Upper lobe of right lung (tissue), 1 donor: ENCODE measurements at places on chromosomes 3 and 15.

DNA sequence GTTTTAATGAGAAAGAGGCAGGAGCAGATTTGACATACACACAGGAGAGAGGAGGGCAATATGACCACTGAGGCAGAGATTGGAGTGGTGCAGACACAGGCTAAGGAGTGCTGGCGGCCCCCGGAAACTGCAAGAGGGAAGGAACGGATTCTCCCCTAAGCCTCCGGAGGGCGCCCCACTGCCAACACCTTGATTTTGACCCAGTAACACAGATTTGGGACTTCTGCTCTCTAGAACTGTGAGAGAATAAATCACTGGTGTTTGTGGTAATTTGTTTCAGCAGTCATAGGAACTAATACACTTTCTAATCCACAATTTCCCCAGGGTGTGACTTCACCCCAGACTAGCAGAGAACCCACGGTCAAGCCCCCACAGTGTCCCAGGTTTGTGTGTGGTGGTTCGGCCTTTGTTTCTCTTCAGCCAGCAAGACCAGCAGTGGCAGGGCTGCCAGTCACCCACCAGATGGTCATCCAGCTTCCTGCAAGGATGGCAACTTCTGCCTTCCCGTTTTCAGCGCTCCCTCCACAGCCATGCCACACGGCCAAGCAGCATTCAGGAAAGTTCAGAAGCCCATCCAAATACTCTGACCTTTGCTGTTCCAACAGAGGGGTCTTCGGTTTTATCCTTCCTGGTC is 23.6 kb upstream of the TSPAN3 start:
- DNase-seq: no peak

- DNase-seq: no peak
Observed at GRCh38 chr3:53650424-53650823, 156.0 kb downstream of the CACNA1D start.

GRCh38 chr3:112092496-112093179 is 6.4 kb downstream of the C3orf52 start:
- no peak for DNase-seq

DNA sequence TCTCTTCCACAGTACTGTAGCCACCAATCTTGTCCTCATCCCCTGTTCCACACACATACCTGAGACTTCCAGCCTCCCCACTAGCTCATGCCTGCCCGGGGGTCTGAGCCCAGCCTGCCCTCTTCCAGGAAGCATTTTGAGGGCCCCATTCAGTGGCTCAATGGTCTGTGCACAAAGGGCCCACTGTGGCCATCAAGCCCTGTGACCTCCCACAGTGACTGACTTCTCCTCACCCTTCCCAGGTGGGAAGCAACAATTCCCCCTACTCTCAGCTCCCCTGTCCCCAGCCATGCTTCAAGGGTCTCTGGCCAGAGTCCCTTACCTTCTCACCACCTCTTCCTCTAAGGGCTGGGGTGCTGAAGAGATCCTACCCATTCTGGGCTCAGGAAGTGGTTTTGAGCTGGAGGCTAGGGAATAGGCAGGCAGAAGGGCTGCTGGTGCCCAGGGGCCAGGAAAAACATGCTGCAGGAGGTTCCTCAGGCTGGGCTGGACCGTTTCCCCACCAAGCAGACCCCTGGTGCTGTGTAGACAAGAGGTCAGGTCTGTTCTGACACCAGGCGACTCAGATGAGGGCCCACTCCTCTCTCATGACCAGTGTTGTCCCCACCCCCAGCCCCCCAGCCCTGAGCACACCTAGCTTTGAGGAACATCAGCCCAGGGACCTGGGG is 3.0 kb upstream of the KLF15 start:
- peak; percentile 41 for DNase-seq

- DNase-seq: no peak
Observed at GRCh38 chr3:145801696-145802095, 359.3 kb downstream of the PLOD2 start.

DNA sequence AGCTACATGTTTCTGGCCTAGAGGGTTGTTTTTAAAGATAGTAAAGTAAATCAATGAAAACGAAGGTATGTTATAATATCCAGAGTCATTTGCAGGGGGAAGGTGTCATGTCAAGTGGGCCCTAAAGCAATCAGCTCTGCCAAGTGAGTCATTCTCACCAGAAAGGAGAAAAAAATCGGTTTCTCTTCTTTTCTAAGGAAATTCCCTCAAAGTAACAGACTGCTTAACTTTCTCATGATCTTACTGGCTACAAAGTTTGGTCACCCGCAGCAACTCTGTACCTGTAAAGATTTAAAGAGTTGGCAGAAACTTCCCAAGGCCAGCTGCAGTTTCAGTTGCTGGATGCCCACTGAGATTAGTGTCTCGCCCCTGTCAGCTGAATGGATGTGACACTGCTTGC is 5.5 kb upstream of the FSIP1 start:
- no peak for DNase-seq

DNA sequence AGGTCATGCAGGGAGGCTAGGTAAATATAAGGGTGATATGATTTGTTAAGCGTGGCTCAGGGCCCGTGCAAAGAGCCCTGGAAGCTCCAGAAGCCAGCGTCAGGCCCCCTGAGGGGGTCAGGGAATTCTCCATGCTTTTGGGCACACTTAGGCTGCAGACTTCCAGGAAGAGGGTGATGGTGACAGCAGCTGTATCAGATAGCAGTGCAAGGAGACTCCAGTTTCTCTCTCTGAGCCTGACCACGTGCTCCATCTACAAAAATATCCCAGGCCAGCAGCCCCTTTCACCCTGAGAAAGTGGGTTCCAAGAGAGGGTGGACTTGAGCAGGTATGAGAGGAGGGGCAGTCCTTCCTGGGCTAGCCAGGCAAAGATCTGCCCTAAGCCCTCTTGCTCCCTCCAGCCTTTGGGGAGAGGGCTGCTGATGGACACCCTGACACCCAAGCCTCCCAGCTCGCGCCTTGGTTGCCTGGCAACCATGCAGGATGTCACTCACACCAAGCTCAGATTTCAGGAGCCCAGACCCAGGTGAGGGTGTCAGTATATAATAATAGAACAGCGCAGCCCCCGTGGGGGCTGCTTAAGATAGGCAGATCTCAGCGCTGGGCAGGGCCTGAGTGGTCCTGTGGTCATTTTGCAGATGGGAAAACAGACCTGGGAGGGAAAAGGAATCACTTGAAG is 35.8 kb downstream of the ATP2B2 start:
- no peak for DNase-seq

DNA sequence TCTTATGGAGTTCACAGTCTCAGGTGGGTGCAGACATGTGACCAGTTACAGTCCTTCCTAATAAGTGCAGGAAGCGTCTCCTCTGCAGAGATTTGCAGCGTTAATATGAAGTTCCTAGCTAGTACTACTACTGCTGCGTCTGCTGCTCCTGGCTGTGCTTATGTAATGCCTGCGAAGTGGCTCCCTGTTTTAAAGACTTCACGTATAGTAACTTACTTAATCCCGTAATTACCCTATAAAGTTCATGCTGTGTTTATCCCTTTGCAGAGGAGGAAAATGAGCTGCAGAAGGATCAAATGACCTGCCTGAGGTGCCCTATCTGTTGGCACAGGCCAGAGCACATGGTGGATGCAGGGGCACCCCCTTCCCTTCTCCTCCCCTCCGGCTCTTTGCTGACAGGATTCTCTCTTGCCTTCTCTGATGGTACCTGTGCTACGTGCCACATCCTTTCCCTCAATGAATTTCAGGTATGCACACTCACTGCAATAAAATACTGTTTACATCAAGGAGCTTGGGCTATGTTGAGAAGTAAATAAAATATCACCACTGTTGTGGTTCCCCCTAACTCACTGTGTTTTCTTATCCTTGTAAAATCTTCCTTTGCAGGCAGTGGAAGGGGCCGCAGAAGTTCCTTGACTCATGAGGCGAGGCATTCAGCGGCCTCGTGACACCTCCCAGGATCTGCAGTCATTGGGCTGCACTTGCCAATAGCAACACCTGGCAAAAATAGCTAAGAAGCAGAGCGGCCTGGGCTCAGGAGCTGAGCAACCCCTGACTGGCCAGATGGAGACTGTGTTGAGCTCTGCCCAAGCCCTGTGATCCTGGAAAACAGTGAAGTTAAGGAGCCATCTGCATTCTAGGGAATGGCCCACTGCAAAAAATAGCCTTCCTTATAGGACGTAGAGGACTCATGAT is 188.9 kb upstream of the ATP10A start:
- DNase-seq: no peak

- no peak for DNase-seq
Observed at GRCh38 chr3:174355505-174355904, 503.6 kb upstream of the NAALADL2 start.

GRCh38 chr15:27599034-27599433 is 500.1 kb downstream of the OCA2 start:
- no peak for DNase-seq

GRCh38 chr3:185960522-185961288 is 22.9 kb upstream of the TRA2B start:
- DNase-seq: no peak
